ENCODE measurements at places on chromosomes 4 and X.

DNA sequence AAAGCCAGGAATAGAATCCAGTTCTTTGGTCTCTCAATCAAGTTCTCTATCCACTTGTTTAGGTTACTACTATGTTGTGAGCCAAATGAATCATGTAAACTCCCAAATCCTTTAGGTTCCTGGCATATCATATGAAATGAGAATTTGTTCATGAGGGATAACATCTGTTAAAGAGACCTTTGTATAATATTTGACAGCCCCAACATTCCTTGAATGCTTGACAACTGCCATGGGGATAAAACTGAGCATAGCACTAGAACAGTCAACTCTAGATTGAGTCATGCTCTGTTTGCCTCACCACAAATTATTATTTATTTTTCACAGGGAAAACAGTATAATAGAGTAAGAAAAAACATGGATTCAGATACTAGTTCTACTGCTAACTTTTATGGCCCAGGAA is 93.3 kb downstream of the NAA11 start:
- no peak for DNase-seq

GRCh38 chr4:60805500-60806313 is 394.4 kb upstream of the ADGRL3 start:
- no peak for DNase-seq

GRCh38 chr4:94298725-94299252 is 43.8 kb downstream of the HPGDS start:
- DNase-seq: no peak

DNA sequence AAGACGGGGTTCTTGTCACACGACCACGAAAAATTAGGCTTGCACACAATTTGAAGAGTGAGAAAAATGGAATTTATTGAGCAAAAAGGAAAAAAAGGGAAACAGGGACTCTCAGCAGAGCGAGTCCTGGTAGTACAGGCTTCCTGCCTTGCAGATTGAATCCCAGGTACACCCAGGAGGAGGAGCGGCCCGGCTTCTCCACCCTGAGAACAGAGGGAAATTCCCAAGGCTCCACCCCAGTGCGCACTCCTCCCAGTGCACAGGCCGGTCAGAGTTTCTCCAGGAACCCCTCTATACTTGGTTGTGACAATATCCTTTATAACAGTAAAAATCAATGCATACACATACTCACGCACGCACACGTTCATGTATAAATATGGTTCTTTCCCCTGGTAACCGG is 22.0 kb downstream of the SLC4A4 start:
- no peak for DNase-seq

DNA sequence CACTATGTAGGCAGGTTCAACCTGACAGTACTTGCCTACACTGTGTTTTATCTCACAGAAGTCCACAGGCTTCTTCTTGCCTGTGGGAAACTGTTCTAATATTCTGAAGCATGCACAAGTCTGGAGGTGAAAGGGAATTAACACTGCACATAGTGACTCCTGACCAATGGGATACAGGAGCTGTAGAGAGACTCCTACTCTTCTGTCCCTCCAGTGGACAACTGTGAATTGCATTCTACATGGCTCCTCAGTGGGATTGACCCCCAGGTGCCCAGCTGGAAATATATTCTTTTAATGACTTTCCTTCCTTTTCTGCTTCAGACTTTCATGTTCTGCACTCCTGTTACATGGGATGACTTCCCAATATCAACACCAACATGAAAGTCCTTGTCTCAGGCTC is 8.2 kb upstream of the YIPF6 start:
- DNase-seq: no peak
